Sciatic nerve (tissue), 2 donors: ENCODE measurements at places on chromosomes 2 and 18. TPM values are rescaled to one million over a fixed set of nuclear protein-coding genes. Genes with fewer than 3 reads are reported as not detected.

The HOXD12 gene
- not detected for total RNA-seq

DNA sequence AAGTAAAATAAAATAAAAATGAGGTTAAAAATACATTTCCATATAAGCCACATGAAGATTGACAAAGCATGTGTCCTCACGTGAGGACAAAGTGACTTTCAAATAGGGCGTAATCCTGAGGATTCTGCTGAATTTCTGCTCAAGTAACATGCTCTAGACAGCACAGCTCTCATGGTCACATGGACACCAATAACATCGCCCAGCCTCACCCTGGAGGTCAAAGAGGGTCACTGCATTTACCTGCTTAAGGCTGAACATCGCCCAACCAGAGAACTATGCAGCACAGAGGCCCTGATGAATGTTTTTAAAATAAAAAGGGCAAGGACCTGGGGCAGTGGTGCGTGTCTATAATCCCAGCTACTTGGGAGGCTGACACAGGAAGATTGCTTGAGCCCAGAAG, 30.2 kb downstream of the TGFBRAP1 start:
- no peak for DNase-seq

- no peak for DNase-seq
Measured at GRCh38 chr18:27966881-27967280, 210.0 kb downstream of the CDH2 start.

DNA sequence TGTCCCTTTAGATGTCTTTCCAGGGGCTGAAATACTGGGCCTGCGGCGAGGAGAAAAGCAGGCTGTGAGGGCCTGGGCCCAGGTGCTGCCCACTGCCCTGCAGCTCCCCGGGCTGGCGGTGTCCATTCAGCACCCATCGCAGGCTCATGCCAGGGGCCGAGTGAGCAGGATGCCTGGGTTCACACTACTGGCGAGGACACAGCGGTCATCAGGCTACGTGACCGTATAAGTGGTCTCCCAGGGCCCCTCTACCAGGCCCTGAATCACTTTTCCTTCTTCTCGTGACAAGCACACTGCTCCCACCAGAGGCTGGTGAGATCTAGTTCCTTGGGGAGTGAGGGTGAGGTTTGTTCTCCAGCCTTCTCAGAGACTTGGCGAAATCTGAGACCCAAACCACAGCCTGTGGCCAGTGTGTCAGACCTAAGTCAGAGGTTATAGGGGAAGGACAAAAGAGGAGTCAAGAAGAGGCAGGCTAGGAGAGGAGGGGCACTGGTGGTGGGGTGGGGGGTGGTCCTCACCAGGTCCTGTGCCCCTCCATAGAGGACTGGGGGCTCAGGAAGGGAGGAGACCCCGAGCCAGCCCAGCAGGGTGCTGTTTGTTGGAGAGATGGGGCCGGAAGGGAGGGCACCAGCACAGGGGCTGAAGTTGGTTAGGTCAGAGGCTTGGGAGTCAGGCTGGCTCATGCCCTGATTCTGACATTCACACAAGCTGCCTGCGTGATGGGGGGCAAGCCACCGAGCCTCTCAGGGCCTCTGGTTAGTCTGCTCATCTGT, 6.6 kb upstream of the SEMA4C start:
- DNase-seq, result no peak

- DNase-seq, result no peak
Measured at GRCh38 chr2:70541481-70542020, 12.1 kb downstream of the TGFA start.

The SCN1A gene
- total RNA-seq, result not detected

- no peak for DNase-seq
Measured at GRCh38 chr2:88147145-88147544, 19.3 kb upstream of the FABP1 start.

The FAP gene
- total RNA-seq, result 10.4 TPM

DNA sequence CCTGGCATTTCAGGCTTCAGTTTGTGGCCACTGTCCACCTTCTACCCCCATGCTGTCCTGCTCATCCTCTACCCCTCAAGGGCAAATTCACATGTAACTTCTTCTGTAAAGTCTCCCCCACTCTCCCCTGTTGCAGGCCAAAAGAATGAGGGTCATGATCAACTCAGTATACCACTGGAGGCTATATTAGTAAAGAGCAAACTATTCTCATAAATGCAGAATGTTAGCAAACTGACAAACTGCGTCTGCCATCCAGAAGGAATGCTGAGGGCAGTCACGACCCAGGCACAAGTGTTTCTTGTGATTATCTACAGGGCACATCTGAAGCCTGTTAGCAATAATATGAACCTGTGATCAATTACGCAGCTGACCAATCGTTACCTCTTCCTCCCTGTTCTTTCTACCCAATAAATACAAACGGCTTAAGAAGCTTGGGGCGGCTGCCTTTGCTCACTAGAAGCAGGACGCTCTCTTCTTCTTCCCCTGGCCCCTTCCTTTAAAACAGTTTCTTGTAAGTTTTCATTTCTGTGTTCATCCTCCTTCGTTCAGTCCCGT, 58.3 kb downstream of the SEPTIN10 start:
- no peak for DNase-seq

DNA sequence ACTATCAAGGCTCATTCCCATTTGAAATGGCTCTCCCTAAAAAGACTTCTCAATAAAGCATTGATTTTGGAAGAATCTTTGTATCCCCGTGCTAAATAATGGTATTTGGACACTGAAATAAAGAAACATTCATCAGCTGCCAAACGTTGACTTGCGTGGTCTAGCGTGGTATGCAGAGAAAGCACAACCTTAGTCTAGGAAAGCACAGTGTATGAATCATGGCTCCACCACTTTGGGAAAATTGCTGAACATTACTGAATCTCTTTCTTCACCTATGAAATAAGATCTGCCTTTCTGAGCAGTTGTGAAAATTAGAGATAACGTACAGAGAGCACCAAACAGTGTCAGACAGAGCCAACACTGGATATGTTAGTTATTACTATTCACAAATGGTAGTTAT, 353.9 kb downstream of the SS18 start:
- DNase-seq, result no peak

DNA sequence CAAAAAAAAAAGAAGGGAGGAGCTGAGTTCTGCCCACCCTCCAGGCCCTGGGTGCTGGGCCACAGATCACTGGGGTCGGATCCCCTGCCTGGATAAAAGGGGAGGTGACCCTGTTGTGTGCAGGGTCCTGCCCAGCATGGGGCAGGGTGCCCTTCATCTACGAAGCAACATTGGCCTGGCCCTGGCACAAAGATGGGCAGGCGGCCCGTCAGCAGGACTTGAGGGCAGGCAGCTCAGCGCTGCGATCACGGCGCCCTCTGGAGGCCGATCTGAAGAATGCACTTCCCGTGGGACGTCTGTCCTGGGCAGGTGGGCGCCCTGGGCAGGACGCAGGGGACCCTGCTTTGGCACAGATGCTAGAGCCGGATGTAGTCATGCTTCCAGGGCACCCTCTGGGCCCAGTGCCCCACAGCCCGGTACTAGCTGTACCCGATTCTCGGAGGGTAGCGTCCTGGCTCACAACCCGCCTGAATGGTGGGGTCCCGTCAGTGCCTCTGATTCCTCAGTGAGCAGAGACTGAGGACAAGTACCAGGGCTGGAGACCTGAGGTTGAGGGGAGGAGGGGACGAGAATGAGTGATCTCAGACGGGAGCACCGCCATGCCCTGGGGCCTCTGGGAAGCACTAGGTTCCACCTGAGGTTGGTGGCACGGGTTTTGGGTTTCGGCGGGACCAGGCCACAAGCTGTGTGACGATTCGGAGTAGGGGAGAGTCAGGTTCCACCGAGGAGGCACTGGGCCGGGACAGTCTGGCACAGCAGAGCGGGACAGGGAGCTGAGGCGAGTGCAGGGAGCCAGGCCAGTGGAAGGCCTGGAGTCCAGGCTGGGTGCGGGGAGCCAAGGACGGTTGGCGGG, 18.0 kb downstream of the ARID5A start:
- DNase-seq, result peak; percentile 84

- DNase-seq, result no peak
Measured at GRCh38 chr2:189763908-189764661, 1.5 kb upstream of the OSGEPL1 start.
